ENCODE measurements at places on chromosomes 6 and 20.

- no peak for DNase-seq
Measured at GRCh38 chr6:134117409-134117808, 65.0 kb upstream of the SLC2A12 start.

- DNase-seq, result no peak
Measured at GRCh38 chr6:3861424-3861823, 12.3 kb downstream of the FAM50B start.

DNA sequence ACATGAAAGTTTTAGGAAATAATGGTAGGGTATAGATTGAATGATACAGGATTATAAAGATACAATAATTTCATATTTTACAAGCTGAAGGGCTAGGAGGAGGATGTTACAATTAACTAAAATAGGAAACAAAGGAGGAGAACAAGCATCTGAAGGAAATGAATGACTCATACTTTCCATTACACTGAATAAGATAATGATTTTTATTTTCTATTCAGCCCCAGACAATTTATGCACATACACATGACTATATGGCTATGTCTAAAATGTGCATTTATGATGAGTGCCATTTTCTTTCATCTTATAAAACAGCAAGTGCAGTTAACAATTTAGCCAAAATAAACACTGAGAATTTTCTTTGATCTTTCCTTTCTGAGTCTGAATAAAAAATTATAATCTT is 994.6 kb upstream of the ADGRB3 start:
- DNase-seq, result no peak

- DNase-seq, result no peak
Measured at GRCh38 chr6:55136916-55137315, 37.4 kb upstream of the HCRTR2 start.

GRCh38 chr20:40156600-40157317 is 532.3 kb downstream of the MAFB start:
- DNase-seq, result no peak

DNA sequence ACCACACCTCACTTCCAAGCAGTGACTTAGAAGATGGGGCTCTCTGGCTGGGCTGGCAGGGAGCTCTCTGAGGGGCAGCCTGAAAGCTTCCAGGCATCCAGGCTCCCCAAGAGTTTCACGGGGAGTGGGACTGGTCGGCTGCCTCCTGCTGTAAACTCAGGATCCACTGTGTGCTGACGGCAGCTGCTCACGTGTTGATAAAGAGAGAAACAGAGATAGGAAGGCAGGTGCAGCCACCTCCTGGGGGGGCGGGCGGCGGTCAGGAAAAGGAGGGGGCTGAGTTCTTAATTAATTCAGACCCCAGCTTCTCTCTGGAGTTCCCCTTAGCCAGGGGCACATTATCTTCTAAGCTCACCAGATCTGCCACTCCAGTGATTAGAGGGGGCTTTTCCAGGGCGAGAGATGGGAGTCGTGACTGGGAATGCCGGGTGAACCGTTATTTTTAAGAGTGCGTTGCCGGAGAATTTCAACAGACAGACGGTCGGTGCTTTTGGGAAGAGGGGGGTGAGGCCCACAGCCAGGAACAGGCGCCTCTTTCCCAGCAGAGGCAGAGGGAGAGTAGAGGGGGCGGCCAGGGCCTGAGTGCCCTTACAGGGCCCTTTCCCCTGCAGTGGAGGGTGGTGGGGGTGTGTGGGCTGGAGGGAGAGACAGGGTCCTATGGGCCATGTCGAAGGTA is 70.9 kb downstream of the CD40 start:
- DNase-seq, result no peak

DNA sequence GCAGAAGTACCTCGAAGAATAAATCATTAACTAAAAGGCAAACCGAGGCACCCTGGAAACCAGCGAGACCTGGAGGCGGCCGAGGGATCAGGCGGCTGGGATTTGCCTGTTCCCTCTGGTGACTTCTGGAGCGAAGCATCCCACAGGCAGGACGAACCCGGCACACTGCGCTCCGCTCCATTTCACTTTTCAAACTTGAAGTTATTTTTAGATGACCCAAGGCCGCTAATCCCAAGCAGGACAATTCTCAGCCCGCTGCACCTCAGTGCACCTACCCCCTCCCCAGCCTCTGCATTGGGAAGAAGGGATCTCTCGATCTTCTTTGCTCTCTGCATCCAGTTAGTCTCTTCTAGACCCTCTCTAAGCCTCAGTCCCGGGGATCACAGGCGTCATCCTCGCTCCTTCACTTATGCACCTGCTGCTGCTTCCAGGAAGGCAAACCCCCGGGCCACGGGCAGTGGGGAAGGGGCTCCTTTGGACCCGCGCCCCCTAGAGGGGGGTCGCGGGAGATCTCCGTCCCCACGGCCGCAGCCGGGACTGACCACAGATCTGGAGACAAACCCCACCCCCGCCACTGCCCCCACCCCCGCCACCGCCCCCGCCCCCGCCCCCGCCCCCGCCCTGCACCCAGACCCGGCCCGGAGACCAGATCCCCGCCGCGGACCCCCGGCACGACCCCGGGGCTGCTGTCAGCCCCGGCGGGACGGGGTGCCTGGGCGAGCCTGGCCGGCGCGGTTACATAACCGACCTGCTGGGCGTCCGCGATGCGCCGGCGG is 636 bp downstream of the RCAN2 start:
- no peak for DNase-seq

- DNase-seq, result no peak
Measured at GRCh38 chr20:24665741-24666191, 196.3 kb downstream of the SYNDIG1 start.

GRCh38 chr20:50385733-50386640 is 124.2 kb upstream of the PTPN1 start:
- DNase-seq, result no peak

GRCh38 chr6:138406443-138406842 is 2.4 kb downstream of the HEBP2 start:
- DNase-seq, result no peak

DNA sequence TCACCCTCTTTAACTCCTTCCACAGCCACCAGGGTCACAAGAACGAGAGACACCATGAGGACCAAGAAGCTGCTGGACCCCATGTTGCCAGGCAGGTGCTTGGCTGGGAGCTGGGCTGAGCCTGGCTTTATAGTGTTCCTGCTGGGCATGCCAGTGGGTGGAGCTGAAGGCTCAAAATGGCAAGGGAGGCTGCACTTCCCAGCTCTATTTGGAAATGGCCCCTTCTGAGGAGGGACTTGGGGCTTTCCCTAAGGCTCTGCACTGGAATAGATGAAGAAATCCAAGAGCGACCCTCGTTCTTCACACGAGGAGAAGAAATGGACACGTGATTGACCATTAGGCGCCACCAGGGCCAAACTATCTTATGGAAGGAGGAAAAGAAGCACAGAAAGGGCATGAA is at the start of gene WFDC12:
WFDC12 (minus strand) TSS at position 101 of the 400 bp plus-strand sequence; CDS start at position 83, 18 bp downstream.
- DNase-seq, result no peak

- no peak for DNase-seq
Measured at GRCh38 chr20:32316667-32317066, 39.2 kb downstream of the KIF3B start.

- no peak for DNase-seq
Measured at GRCh38 chr20:217266-217665, 9.8 kb upstream of the DEFB129 start.

DNA sequence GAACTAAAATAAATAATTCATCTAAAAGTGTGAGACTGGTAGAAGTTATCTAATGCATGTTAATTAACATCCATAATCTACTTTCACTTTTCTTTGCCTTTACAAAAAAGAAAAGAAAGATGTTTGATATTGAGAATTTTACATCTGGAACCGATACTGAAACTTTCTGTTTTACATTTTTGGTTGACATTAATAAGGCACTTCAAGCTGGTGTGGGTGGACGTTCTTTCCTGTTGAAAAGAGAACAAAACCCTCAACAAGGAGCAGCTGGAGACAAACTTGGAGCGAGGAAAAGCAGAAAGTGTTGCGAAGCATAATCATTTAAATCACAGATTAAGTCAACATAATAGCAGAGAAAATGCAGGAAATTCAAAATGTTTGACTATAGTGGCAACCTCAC is 575.2 kb upstream of the ADGRB3 start:
- DNase-seq, result no peak

GRCh38 chr6:120826253-120826652 is 508.0 kb downstream of the TBC1D32 start:
- DNase-seq, result no peak

GRCh38 chr20:44362466-44362940 is 7.0 kb downstream of the HNF4A start:
- no peak for DNase-seq

DNA sequence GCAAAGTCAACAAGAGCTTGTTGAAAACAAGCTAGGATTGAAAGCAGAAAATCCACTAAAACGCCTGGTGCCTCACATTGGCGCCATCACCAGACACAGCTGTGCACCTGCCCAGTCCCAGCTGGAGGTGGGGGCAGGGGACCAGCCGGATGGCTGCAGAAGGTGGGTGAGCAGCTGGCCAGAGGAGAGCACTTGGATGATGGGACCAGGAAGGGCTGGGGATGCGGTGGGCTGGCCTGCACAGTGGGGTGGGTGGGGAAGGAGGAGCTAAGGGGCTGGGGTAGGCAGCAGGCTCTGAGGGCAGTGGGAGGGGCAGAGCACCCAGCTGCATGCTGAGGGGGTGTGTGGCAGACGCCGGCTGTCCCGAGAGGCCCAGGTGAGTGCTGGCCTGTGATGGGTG is 7.1 kb downstream of the CABLES2 start:
- no peak for DNase-seq

DNA sequence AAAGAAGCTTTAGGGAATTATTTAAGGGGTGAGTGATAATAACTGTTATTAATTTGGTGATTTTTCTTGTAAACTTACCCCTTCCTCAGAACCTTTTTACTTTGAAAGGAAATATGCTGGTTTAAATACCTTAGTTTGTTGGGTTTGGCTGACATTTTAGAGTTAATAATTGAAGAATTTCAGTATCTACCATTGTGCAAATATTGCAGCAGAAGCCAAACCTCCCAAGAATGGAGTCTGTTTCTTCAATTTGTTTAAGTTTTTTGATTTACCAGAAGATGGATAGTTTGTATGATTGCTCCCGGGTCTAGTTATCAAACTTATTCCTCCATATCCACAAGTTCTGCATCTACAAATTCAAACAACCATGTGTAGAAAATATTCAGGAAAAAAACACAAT is 77.1 kb downstream of the ATRN start:
- no peak for DNase-seq

GRCh38 chr6:73262671-73263569 is at the start of gene KHDC1:
Gene KHDC1, minus strand, starts transcription at chr6:73263196. Its CDS starts 20,679 bp downstream, at chr6:73242517.
- DNase-seq, result peak; percentile 8

DNA sequence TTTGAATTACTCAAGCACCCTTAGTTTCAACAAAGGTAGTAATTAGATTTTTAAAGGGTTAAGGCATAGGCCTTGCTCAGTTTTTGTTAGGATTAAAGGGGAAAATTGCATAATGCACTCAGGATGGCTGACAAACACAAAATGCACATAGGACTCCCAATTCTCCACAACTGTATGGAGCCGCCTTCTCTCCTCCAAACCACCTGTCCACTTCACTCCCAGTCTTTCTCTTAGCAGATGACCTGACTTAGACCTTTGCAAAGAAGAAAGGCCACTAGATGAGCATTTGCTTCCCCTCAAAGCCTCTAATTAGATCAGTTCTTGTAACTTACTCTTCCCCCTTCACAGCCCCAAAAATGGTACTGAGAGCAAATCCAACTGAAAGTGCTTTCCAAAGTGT is 20.1 kb downstream of the NSFL1C start:
- no peak for DNase-seq

DNA sequence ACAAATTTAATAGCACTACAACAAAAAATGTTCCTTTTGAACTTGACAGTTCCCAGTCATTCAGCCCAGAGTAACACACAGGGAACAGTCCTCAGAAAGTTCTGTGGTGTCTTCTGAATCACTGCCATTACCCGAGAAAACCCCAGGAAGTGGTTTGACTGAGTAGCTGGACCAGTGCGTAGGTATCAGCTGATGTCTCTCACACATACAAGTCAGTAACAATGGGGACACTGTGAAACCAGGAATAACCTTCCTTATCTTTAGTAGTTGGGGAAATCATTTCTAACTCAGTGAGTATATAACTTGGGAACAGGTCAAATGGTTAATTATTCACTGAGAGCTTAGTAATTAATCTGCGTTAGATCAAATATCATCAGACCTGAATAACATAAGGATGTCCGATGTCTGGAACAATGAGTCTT is 73.1 kb downstream of the HIVEP2 start:
- no peak for DNase-seq

- no peak for DNase-seq
Measured at GRCh38 chr20:51376111-51376510, 166.4 kb downstream of the NFATC2 start.

DNA sequence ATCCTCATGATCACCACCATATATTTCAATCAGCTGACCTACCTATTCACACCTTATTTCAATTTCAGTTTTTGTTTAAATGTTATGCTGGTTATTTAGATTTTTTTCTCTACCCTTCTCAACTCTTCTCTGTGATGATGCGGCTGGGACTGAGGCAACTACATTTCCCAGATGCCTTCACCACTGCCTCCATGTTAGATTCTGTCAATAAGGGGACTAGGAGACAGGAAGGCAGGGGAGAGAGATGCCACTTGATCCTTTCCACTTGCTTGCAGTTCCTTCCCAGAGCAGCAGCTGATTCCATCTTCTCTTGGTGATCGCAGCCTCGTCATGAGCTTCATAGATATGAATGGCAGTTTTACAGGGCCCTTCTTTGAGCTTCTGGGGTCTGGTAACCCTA is 33.5 kb upstream of the POU3F2 start:
- no peak for DNase-seq

DNA sequence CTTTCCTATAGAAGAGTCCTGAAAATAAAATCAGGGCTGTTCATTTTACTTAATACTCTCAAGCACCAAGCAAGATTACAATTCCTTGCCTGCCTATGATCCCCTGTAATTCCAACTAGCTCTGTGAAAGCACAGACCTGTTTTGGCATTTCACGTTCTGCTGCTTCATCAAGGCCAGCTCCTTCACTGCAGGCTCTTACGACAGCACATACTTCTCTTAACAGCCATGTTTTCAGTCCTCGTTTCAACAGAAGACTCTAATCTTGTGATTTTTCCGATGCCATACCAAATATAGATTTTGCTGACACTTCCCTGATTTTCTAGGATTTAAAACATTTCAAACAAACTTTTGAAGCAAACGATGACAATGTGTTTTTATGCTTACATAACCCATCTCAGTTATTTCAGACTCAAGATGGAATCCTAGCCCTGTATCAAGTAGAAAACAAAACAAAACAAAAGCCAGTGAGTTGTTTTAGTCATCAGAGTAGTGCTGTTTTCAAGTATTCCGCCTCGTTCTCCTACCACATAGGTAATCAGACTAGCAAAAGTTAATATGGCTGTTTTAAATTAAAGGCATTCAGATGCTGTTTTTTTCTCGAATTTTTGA is 616.5 kb upstream of the CITED2 start:
- no peak for DNase-seq

DNA sequence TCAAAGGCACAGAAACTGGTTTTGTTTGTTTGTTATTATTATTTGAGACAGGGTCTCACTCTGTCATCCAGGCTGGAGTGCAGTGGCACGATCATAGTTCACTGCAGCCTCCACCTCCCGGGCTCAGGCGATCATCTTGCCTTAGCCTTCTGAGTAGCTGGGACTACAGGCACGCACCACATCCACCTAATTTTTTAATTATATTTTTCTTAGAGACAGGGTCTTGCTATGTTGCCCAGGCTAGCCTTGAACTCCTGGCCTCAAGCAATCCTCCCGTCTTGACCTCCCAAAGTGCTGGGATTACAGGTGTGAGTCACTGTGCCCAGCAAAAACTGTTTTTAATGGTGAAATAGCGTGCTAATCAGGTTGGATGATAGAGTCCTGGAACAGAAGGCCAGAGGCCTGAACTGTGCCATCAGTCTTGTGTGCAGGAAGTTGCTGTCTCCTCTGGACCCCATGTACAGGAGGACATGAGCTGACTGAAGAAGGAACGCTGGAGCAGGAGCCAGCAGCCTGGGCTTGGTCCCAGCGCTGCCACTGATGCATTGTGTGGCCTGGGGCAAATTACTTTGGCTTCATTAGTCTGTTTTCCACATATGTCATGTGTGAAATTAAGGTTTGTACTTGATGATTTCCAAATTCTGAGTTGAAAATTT is 4.9 kb downstream of the TM9SF4 start:
- DNase-seq, result no peak
